ENCODE measurements at places on chromosomes 5 and 9.

DNA sequence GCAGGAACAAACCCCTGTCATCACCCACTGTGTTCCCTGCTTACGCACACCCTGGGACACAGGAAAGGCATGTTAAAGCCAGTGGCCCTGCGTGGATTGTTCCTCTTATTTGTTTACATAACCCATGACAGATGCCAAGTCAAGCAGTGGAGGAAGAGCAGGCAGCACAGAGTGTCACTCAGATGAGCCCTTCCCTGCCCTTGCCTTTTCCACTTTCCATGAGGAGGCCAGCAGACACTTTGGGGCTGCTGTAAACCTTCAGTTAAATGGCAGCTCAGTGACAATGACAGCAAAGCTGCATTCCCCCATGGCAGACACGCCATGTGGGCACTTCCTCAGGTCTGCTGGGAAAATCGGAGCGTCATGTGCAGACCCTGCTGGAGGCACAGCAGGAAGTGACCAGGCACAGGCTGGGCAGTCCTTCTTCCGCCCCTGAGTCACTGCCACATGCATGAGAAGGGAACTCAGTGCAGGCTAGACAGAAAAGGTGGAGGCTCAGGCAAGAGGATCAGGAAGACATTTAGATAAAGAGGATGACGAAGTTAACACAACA, 216.8 kb upstream of the PIK3R1 start:
- DNase-seq, result peak; percentile 84

GRCh38 chr9:86452201-86452828, 98.1 kb upstream of the TUT7 start:
- DNase-seq, result no peak

DNA sequence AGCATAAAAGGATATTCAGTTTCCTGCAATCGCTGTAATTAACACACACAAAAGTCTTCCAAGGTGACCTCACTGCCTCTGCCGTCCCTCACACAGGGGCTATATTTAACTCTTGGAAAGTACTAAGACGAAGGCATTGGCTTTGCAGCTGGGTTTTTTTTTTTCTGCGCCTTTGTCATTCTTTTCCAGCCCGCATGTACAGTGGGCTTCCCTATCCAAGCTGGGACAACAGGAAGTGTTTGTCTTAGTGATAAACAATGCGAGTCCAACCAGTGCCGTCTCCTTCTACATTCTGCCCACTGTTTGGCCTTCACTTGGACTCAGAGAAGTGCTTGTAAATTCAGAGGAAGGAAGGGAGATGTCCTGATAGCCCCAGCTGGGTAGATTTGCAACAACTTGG, 17.6 kb downstream of the AFAP1L1 start:
- no peak for DNase-seq

GRCh38 chr5:151150471-151151262, 6.9 kb downstream of the ANXA6 start:
- peak; percentile 67 for DNase-seq

- peak; percentile 39 for DNase-seq
These were observed 271.9 kb downstream of the NSG2 start for GRCh38 chr5:174317256-174317894.

DNA sequence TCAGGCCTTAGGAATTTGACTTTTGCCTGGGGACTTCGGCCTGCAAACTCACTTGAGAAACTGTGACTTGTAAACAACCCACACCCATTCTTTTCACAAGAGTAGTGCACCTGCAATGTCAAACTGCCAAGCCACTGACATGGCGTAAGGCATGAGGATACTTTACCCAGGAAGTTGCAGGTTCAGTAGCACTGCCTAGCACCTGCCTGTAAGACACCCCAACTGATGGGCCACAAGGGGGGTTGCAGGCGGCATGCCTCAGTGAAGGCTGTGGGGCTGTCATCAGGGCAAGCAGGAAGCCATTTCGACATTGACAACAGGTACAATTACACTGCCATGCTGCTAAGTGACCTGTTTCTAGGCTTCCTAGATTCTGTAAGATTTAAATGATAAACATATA, 41.3 kb upstream of the RASGEF1C start:
- DNase-seq, result no peak

GRCh38 chr5:158203261-158203660, 344.3 kb upstream of the CLINT1 start:
- DNase-seq, result no peak

DNA sequence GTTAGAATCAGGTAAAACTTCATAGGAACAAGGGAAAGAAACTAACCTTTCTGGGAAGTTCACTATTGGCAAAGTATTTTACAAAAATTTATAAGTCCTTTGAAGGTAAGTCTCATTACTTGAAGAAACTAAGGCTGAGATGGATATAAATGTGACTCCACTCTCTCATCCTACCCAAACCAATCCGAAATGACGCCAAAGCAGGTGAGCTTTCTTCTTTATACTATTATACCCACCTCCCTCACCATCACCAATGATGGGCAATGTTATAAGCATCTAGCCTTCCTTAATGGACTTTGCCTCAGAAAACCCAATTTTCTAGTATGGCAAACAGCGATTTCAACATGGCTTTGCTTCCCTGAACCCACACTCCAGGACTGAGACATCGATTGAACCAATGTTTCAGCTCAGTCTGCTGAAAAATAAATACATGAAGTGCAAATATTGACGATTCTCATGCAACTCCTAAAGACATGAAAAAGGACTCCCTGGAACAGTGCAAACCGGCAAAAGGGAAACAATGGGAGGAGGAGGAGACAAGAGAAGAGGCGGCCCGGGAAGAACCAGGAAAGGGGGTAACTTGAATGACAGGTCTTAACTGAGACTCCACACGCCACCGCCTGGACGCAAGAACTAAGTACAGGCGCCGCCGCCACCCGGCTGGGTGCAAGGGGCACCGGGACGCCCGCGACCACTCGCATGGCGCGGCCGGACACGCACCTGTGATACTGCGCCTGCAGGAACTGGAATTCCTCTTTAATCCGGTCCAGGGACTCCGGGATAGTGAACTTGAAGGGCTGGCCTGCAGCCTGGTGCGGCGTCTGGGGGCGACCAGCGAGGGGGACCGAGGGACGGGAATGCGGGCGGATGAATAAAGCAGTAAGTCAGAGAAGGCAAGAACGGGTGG, 2.5 kb downstream of the TLE1 start:
- DNase-seq, result peak; percentile 81

DNA sequence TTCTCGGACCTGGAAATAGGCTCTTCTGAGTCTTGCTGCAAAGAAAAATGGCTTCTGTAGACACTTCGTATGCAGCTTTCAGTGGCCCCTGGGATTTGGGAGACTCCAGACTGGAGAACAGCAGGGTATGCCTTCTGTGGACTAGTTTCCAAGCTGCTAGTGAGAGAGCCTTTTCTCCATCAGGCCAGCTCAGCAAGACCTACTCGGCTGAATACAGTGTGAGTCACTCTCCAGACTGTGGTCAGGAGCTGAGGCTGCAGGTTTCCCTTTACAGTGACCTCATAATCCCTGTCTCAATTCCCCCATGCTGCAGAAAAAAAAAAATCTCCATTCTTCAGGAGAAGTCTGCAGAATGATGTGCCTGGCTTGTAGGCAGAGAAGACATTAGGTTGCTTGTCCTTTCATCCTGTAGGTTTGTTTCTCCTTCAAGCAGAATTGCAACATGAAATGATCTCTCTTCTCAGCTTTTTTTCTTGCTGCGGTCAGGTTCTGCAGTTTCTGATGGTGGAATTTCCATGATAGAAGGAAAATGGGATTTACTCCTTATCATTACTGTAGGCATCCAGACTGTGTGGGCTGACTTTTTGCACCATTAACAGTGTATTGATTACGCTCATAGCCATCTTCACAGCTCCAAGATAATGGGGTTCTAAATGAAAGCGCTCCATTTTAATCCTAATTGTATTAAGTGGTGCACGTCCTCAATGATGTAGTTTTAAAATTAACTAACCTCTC, 78.3 kb upstream of the TNFSF8 start:
- peak; percentile 93 for DNase-seq

DNA sequence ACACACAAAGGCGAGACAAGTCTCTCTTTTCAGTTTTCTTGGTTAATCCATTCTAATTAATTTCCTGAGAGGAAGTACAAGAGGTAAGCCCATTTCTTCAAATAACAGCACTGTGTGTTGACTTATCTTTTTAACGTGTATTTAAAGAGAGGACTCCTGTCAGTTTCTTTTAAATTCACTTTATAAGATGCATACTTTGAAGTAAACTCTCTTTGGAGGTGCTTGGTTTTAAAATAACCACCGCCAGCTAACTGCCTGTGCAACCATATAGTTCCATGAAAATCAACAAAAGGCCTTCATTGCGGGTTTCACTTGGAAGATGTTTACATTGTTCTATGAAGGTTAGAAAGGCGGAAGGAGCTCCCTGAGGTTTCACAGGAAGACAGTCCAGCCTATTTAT, 13.1 kb upstream of the SERINC5 start:
- DNase-seq, result no peak

- no peak for DNase-seq
These were observed 156.7 kb downstream of the FSTL4 start for GRCh38 chr5:133455676-133456075.

DNA sequence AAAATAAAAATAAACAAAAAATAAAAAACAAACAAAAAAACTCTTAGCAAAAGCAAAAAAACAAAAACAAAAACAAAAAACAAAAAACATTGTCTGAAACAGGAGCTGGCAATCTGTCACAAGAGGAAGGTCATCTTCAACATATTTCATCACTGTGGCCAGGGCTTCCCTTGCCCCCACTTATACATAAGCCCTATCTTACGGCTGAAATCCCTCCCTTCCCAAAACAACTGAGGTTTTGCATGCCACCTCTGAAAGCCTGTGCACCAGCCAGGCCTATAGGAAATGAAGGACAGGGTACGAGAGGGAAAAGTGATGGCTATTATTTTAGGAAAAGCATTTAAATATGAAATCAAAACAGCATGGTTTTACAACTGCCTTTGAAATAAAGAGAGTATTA, 10.8 kb downstream of the MTMR12 start:
- DNase-seq, result no peak

DNA sequence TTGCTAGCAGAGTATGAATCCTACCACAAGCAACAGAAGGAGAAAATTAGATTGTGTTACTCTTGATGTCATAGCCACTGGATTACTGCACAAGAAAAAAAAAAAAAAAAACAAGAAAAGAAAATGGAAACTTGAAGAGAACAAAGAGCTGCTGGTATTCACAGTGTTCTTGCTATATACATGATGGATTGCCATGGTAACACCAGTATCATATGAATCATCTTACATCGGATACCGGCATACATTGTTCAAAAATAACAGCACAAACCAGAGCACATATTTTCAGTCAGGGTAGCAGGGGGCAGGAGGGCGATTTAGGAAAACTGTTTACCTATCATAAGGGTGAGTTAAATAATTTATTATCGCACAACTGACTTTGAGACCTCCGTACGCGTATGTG, 472.9 kb downstream of the PDE4D start:
- DNase-seq, result no peak

DNA sequence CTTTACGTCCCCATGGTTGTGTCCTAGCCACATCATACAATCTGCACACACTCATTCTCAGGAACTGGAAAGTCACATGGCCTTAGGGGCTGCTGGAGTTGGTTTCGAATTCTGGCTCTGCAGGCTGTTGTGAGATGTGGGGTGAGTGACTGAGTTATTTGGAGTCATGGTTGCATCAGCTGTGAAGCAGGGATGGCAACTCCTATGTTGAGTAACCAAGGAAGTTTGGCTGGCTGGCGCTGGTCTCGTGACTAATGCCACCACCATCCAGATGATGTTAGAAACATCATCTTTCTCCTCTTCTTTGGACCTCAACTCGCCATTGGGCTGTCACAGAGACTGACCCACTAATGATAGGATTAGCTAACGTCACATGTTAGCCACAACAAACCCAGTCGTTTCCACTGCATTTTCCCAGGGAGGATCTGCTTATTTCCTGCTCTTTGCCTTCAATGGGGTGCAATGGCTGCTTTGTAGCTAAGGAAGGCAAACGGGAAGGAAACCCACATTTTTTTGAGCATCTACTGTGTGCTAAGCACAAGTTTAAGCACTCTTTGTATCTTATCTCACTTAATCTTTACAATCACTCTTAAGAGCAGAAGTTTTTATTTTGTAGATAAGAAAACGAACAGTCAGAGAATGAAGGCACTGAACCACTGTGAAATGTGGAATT, 78.1 kb upstream of the UBTD2 start:
- peak; percentile 90 for DNase-seq

GRCh38 chr9:97900738-97901565, 21.3 kb downstream of the TRMO start:
- peak; percentile 58 for DNase-seq

- no peak for DNase-seq
These were observed 2.5 kb upstream of the GPX3 start for GRCh38 chr5:151017897-151018296.

GRCh38 chr5:127010362-127010761, 20.0 kb downstream of the MARCHF3 start:
- no peak for DNase-seq

DNA sequence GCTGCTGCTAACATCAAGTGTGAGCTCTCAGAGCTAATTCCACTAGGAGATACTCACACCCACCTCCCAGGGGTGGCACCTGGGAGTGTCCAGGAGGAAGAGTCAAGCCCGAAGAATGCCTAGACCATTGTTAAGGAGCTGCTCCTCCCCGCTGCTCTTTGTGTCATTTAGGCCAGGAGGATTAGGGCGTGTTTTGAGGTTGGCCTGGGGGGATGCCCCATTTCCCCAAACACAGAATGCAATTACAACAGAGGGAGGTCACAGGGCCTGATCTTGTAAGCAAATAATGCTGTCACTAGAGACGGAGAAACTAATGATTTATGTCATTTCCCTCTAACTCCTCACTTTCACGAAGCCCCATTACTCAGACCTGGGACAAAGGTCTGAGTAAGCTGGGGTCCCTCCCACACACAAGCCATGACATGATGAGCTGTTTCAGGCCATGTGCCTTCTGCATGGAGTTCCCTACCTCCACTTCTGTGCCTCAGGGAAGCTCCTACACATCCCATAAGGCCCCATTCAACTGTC, 312.5 kb downstream of the ACTL7B start:
- no peak for DNase-seq

- DNase-seq, result no peak
These were observed 8.3 kb downstream of the NFIL3 start for GRCh38 chr9:91415290-91415689.

DNA sequence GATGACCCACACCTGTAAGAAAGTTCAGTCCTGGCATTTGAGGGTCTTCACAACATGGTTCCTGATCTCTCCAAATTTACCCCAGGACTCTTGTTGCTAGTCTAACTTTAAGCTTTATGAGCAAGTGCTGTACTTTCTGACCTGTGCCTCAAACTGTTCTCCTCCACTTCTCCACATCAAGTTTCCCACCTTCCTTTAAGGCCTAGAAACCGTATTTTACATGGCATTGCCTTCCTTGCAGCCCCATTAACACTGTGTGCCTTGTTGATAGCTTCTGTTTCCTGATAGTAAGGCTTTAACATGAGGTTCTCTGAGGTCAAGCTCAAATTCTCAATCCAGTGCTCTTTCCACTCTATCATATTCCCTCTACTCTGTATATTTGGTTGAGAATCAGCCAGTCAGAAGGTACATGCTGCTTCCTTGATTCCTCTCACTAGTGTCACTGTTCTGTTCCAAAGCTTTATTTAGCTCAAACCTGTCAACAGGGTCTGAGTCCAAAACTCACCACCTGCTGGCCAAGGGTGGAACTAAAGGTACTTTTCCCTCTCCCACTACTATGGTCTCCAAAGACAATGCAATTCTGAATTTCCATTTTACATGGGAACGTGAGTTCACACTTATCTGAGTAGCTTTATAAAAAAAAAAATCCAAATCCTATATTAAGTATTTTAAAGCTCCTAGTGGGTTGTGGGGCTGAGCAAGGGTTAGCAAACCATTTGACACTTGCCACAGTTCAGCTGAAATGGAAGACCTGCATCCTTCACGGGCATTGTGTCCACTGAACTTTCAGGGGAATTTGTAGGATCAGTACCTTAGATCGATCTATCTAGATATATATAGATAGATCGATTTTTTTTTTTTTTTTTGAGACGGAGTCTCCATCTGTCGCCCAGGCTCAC, 21.1 kb downstream of the VCP start:
- DNase-seq, result peak; percentile 49

Measured in astrocyte of the spinal cord (primary cell).